ENCODE measurements at places on chromosomes 5 and 9. TPM values are rescaled to one million over a fixed set of nuclear protein-coding genes. Genes with fewer than 3 reads are reported as not detected.

PLCXD3 gene
- 0.48 TPM for total RNA-seq

GRCh38 chr9:123119566-123119965, 86.1 kb downstream of the GPR21 start:
- no peak for DNase-seq

DNA sequence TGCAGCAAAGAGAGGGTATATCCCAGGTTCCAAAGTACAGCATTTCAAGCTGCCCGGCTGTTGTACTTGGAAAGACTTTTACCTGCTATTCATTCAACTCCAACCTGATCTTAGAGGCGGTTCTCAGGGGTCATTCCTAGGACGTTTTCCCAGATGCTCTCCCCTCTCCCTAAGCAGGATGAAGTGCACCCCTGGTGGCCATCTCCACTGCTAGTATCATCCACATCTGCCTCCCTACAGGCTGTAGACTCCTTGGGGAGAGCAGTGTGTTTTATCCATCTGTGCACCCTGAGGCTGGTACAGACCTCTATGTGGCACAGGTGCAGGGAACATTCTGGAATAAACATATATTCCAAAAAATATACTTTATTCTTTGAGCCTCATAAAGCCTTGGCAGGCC, 56.8 kb downstream of the PTPN3 start:
- no peak for DNase-seq

DNA sequence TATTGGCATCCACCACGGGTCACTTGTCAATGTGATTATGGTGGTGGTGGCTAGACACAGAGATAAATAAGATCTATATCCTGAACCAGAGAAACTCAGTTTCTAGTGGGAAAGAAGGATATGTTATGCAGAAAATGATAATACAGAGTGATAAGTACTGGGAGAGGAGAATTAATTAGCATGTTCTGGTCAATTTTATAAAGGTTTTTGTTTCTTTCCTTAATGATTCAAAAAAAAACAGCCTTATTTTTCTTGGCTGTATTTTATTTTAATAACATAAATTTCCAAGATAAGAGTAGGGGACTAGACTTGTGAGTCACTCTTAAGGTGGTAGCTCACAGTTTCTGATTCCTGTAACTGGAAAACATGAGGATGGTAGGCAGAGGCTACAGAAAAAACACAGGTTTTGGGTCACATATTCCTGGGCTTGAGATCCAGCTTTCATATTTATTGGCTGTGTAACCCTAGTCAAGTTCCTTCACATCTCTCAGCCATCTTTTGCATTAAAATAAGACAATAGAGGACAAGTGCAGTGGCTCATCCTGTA, 350.3 kb upstream of the RPS23 start:
- no peak for DNase-seq

DNA sequence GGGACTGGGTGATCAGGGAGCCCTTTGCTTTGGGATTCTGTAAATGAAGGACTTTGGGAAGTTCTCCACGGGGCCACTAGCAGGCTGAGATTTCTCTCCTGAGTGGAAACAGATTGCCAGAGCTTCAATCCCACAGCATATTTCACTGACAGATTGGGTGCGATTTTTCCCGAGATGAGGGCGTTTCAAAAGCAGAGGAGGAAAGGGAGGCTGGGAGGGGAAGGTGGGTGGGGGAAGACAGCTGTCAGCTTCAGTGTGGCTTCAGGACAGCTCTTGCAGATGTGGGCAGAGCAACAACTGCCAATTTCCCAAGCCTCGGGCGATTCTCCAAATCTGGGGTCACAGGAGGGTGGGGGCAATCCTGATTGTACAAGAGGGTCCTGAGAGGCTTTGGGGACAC, 258.5 kb upstream of the ADRA1B start:
- no peak for DNase-seq

Measured in kidney epithelial cell (primary cell).